Dorsolateral prefrontal cortex (tissue), 122 donors: ENCODE measurements at places on chromosomes 5 and 9.

DNA sequence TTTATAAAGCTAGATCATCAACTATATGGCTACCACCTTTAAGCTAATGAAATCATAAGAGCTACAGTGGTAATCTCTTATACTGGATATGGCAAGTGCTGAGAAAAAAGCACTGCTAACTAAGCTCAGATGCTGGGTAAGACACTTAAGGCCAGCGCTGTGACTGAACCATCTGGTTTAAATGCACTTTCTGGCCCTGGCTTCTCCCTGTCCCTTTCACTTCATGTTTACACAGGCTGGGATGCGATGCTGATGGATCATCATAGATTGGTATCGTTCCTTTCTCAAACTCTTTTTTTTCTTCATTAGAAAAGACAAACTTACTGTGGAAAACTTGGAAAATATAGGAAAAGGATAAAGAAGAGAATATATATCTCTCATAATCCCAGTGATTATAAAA, 52.3 kb downstream of the KIF24 start:
- no peak for DNase-seq

DNA sequence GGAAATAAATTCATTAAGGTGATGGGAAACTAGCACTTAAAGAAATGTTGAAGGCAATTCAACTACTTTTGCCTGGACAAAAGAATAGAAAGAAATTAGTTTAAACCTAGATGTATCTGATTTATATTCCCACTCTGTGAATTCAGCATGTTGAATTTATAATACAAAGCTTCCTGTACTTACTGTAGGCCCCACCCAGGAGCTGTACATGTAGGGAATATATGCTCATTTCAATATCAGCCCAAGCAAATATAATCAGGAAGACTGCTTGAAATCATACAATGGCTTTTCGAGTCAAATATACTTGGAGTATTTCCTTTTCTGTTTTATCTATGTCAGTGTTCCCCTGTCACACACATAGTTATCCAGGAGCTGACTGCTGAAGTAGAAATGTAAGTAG, 102.1 kb downstream of the OTULIN start:
- DNase-seq: no peak

- DNase-seq: no peak
These were observed 385.5 kb downstream of the RAB3C start for GRCh38 chr5:58968350-58968749.

DNA sequence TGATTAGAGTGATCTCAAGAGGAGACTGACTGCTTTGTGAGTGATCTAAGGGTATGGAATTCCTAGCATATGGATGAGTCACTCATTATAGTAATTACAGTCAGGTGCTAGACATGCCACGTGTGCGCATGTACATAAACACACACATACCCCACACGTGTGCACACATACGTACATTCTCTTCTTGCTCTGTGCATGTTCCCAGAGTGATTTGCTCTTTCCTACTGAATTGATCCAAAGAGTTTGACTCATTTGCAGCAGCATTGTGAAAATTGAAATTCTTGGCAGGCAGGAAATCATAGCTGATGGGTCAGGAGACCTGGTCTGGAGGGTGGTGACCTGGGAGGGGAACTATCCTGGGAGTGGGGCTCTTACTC, 63.8 kb downstream of the ANGPTL2 start:
- no peak for DNase-seq

GRCh38 chr5:54861212-54861894, 124.0 kb downstream of the ESM1 start:
- no peak for DNase-seq

GRCh38 chr5:38569180-38569579, 12.7 kb upstream of the LIFR start:
- DNase-seq: no peak

GRCh38 chr5:146919304-146919703, 40.7 kb upstream of the PPP2R2B start:
- no peak for DNase-seq

DNA sequence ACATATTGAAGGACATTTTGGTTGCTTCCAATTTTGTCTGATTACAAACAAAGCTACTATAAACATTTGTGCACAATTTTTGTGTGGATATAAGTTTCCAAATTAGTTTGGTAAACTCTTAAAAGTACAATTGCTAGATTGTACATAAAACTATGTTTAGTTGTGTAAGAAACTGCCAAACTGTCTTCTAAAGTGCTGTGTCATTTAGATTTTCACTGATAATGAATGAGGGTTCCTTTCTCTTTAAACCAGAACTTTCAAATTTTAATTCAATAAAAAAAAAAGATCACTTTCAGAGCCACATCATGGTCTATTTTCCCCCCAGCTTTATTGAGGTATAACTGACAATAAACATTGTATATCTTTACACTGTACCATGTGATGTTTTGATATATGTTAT, 74.0 kb upstream of the TRPC7 start:
- DNase-seq: no peak

DNA sequence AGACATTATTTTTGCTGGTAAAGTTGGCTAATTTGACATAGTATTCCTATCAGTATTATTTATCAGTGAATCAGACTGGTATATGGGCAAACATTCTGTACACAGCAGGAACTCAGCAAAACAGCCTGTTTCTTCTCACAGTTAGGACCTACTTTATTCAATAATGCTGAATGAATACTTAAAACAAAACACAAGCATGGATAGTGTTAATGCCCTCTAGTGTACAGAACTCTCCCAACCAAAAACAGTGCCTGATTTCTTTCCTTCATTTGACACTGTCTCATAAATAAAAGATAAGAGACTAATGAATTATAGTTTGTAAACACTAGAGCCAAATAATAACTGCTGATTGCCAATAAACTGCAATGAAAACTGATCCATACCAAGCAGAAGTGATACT, 1113.3 kb downstream of the PTPRD start:
- DNase-seq: no peak

DNA sequence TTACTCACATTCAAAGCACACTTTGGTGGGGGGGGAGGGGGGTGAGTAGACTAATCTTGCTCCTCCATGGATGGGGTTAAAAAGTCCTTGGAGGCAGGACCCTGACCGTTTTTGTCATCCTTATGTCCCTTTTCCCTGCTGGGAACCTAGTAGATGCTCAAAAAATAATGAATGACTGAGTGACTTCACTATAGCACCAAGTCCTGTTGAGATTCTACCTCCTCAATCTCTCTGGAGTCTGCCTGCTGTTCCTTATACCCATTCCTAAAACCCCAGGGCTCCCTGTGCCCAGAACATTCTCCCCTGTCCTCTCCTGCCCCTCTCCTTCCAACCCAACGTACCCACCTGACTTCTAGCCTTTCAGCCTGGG, 2.3 kb upstream of the CSF2 start:
- no peak for DNase-seq

- no peak for DNase-seq
These were observed 19.8 kb downstream of the PALM2AKAP2 start for GRCh38 chr9:109799792-109800191.

GRCh38 chr9:110152704-110153374, 55.1 kb downstream of the C9orf152 start:
- no peak for DNase-seq

- no peak for DNase-seq
These were observed 21.2 kb upstream of the ATOSB start for GRCh38 chr9:35136866-35137265.

- no peak for DNase-seq
These were observed 33.4 kb upstream of the FCHO2 start for GRCh38 chr5:72922422-72922821.

DNA sequence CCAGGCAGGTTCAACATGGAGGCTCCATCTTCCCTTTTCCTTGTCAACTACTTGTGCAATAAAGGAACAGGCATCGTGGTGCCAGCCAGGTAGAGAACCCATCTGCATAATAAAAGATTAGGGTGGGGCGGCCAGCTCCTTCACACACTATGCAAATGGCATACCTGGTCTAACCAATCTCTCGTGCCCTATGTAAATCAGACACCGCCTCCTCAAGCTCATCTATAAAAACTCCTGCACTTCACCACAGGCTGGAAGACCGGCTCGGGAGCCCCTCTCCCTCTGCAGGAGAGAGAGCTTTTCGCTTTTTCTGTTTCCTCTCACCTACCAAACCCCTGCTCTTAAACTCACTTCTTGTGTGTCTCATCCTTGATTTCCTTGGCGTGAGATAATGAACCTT, 244.3 kb upstream of the PUM3 start:
- DNase-seq: no peak

DNA sequence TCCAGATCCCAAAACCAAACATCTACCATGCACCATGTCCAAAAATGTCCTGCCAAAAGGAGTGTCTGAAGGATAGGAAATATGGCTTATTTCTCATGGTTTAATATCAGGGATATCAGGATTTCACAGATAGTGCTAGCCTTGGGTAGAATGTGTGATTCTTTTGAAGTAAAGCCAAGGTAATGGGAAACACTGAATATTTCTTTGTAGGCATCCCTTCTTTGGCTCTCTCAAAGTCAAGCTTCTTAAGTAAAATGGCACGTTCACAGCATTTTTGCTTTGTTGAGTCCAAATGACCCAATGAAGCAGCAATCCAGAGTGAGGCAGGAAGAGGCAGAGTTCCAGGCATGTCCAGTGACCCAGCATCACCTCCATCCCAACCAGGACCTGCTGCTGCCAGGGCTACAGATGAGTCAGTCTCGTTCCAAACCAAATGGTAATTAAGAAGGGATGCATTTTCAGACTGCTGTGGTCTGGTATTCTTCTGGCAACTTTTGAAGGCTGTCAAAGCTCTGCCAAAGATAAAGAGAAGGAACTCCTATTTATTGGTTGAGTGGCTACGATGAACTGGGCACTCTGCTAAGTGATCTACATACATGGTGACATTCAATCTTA, 678.8 kb upstream of the KLF4 start:
- DNase-seq: no peak

GRCh38 chr5:16589658-16590057, 27.1 kb downstream of the RETREG1 start:
- DNase-seq: no peak

DNA sequence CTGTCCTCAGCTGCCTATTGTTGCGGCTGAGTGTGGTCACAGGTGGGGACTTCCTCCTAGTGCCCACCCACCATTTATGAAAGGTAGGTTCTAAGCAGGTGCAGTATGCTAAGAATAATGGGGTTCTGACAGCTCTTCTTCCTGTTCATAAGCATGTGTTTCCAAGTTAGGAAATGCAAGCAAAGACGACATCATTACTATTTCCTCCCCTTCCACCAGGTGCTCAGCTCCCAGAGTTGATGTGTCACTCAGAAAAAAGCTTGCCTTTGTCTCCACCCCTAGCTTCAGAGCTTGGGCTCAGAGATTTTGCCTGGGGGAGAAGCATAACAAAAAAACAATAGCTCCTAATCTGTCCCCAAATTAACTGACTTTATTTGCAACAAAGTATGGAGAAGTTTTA, 1076.7 kb downstream of the NR2F1-AS1 start:
- no peak for DNase-seq

DNA sequence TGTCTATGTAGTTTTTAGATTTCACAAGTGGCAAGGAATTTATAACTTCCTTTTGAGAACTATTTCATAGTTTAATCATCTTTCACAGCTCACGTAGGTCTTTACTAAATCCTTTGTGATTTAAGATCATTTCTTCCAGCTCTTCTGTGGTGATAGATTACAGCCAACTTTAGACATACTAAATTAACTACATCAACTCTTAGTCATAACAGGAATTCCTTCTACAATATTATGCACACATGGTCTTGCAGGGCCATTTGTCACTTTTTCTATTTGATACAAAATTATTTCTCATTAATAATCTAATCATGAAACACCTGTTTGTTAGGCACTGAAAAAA, 208.4 kb downstream of the PDE4D start:
- DNase-seq: no peak

DNA sequence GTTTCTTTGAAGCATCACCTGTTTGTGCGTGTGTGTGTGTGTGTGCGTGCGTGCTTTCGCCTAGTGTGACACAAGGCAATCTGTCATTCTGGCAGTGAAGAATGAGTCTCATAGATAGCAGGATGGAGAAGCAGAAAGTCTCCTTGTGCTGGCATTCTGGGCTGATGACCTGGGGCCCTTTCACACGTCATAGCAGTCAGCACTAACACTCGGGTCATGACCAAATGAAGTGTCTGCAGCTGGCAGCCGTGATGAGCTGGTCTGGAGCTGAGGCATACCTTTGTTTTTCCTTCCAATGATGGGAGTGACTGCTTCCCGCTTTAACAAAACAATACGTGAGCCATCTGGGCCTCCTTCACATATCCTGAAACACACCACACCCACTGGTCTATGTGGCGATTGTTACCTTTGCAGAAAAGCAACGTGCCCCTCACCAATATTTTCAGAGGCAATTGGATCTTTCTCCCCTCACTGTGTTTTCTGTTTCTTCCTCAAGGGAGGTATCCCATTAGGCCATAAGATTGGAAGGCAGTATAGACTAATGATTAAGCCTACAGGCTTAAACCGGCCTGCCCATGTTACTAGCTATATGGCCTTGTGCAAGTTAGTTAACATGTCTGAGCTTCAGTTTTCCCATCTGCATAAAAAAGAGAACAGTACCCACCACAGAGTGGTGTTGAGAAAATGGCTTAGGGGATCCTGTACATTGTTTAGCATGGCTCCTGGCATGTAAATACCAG, 88.8 kb downstream of the SREK1 start:
- no peak for DNase-seq

DNA sequence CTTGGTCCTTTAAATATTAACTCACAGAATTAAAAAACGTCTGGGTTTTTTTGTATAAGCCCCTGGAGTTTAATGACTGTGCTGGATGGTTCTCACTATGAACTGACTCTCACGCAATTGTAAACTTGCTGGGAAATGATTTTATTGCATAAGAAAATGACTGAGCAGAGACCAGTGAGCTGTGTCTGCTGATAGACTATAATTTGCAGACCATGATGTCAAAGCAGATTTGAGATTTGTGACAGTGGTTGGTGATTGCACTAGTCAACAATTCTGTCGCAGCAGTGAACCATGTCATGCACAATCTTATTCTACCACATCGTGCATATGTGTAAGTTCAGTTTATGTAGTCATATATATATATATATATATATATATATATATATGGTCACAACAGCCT, 85.7 kb upstream of the C9orf72 start:
- no peak for DNase-seq

DNA sequence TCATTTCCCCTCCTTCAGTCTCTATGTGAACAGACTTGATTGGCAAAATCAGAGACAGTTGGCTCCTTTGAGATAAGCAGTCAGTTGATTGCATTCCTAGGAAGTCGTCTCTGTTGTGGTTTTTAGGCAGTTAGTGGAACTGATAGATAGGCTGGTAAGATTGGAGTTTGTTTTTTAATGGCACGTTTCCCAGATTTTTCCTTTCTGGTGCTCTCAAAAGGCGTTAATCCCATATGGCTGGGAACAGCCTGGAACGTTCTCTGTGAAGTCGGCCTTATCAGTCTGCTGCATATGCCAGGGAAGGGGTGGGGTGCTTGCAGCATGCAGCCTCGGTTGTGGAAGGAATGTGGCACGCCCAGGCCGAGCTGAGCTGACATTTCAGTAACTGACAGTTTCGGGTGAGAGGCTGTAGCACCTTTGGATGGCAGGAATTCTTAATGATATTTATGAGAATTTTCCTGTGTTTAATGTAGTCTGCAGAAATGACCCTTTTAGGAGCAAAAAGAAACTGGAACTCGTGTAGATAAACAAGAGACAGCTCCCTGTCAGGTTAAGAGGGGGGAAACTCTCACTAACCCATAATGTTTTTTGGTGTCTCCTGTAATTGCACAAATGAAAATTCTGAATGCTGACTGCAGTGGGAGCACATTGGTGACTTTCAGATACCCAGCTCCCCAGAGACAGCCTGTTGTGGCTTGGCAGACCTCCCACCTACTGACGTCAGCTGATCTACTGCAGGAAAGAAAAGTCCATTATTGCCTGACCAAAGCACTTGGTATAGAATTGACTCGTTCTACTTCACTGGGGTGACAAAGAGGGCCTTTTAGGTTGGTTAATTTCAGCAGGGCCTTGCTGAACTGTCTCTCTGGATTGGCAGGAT, 6.3 kb downstream of the SPTAN1 start:
- DNase-seq: peak; percentile 91
